ENCODE measurements at places on chromosomes 12 and 14.

GRCh38 chr12:15227004-15227679 lies 5.9 kb upstream of the RERG start:
- no peak for DNase-seq

DNA sequence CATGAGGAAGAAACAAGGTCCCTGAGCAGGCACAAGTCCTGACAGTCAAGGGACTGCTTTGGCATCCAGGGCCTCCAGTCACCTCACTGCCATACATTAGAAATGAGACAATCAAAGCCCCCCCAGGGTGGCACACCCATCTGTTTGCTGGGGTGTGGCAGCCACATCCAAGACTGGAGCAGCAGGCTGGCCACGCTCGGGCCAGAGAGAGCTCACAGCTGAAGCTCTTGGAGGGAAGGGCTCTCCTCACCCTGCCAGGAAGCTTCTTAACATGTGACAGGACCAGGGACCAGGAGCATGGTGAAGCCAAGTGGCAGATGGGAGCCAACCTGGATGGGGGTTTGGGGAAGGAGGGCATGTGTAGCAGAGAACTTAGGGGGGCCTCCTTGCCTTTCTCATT lies 10.0 kb downstream of the CACNB3 start:
- DNase-seq, result no peak

DNA sequence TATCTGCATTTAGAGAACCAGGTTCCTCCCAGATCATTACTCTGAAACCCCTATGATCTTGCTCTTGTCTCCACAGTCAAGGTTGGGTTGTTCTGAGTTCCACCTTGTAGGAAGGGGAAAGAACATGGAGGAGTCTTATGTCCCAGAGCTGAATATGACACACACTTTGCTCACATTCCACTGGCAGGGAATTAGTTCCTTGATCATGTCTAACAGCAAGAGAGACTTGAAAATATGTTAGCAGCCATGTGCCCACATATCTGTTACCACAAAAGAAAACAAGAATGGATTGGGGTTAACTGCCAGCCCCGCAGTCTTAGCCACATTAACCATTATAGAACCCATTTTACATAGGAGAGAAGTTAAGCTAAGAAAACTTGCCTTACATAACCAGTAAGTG lies 71.1 kb upstream of the MDM1 start:
- no peak for DNase-seq

DNA sequence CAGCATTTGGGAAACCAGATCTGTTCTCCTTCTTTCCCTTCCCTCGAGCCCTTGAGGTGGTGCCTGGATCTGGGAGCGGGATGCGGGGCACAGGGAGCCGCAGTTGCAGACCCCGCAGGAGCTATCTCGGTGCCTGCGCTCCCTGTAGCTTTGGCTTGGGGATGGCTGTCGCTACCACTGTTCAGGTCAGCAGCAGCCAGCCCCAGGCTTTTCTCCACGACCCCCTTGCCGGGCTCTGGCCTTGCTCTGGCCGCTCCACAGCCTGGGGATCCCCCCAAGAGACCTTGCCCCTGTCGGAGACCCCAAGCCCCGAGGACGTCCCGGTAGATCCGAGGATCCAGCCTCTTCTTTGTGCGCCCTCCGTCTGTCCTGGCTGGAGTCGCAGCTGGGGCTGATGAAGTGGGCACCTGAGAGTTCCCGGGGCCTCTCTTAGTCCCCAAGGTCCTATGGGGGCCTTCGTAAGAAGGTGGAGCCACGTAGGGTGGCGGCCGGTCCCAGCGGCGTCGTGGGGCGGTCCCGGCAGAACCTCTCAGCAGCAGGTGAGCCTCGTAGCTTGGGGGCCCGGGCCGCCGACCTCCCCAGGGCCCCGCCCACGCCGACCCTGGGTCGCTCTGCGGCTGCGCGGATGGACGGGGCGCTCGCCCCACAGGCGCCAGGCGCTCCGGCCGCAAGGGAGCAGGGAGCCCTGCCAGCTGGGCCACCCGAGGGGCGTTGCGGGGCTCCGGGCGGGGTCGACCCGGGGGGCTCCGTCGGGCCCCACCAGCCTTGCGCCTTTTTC lies 1.3 kb downstream of the DDN start:
- DNase-seq, result no peak

DNA sequence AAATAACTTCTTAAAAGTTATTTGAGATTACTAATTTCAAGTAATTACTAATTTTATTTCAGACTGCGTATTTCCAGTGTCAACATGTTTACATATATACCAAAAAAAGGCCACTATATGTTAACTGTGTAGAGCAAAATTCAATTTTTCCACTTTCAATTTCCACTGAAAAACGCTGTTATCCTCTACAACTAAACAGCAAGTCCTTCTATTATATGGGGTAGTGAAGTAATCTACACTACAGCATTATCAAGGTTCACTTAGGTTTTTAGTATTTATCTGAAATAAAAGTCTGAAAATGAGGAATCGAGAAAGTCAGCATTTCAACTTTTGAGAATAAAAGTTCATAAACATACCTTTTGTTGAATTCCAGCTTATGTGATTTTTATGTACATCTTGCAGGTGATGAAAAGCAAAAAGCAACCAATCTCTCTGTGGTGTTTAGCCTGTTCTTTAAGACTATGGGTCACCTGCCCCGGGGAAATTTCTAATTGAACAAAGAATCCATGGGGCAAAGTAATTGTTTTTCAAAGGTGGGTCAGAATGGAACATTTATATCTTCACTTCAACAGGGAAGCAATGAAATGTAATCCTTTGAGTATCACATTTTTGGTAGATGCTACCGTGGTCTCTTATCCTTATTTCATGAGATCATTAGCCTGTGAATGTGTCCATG lies 3.3 kb downstream of the BTG1 start:
- DNase-seq, result no peak

GRCh38 chr12:117202556-117202955 lies 12.3 kb upstream of the FBXO21 start:
- no peak for DNase-seq

Data from NCI-H510A (cell line).